HuH-7.5 (cell line): ENCODE measurements at places on chromosomes 12 and 14.
A peak's percentile ranks its signal among the peaks of the same experiment; 100 is the strongest.

DNA sequence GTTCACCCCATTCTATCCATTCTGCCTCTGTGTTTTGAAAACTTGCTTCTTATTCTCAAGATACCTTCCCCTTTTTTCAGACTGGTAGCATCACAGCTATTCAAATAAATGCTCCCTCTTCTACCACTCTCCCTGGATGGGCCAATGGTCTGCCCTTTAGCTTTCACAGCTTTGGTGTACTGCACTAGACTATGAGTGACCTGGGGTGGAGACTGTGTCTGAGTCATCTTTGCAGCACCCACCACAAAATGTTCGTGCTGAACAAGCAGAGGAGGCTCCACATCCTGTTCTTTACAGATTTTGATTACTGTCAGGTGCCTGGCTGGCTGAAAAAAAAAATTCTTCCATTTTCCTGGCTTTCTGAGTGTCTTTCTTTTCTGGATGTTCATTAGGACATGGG lies 1104.1 kb upstream of the TMEM132C start:
- DNase-seq, result no peak

DNA sequence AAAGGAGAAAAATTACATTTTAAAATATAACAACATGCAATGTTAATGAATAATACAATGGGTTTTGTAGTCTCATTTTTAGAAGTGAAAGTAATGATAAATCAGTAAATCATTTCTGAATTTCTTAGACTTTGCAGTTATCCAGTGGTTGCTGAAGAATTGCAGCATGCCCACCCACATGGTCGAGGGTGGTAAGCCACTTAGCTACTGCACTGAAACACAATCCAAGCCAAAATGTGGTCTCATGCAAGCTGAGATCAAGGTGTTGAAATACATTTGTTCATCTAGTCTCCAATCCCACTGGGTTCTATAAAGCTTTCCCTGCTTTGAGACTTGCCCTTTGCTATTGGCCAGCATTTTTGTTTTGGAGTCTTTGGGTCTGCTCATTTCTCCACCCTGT lies 247.9 kb downstream of the NELL2 start:
- no peak for DNase-seq

- DNase-seq, result no peak
These were observed 65.0 kb downstream of the PITPNM2 start for GRCh38 chr12:123085730-123086487.

GRCh38 chr14:61761557-61761956 lies 663 bp upstream of the SNAPC1 start:
- no peak for DNase-seq

DNA sequence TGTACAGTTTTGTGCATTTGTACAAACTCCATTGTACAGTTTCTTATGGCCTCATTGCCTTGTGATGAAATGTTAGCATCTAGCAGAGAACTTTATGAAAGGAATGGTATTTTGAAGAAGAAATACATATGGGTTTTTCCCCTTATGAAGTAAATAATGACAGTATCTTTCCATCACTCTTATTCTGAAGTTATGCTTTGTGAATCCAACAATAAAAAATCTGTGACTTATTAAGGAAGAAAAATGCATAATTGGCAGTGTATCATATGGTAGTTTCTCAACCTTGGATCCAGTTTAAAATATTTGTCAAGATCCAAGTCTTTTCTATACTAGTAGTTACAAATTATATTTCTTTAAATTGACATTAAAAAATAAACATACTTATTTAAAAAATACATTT lies 859.1 kb upstream of the FLRT2 start:
- DNase-seq, result no peak

DNA sequence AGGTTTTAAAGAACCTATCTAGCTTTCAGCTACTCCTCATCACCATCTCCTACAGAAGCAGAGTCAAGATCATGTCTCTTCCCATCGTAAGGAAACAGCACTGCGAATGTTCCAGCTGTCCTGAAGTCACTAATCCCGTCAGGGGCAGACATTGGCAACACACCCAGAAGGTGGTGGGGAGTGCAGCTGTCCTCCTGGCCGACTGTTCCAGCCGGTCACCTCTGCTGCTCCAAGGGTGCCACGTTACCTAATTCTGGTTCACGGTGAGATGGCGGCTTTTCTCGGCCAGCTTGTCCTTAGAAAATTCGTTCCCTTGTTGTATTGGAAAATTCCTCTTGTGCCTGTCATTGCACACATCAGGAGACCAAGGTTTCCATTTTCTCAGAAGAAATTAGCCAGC lies 196.2 kb downstream of the ZFP36L1 start:
- no peak for DNase-seq

DNA sequence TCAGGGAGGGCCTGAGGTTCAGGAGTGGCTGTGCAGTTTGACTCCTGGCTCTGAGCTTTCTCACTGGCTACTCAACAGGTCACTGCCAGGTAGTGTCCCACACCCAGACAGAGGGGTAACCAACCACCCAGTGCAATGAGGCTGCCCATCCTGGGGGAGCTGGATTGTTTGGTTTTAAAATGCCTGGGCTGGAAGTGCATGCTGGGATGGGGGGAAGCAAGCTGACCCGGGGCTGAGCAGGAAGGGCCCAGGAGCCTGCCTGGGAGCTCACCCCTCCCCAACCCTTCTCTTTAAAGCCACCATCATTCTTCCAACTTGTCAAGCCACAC lies 12.6 kb upstream of the ABHD12B start:
- peak; percentile 19 for DNase-seq

- DNase-seq, result no peak
These were observed 14.6 kb upstream of the KANSL2 start for GRCh38 chr12:48696626-48697025.

GRCh38 chr14:76118594-76118993 lies 33.1 kb upstream of the GPATCH2L start:
- peak; percentile 61 for DNase-seq

- DNase-seq, result no peak
These were observed 24.4 kb upstream of the PTPRQ start for GRCh38 chr12:80419644-80420043.

DNA sequence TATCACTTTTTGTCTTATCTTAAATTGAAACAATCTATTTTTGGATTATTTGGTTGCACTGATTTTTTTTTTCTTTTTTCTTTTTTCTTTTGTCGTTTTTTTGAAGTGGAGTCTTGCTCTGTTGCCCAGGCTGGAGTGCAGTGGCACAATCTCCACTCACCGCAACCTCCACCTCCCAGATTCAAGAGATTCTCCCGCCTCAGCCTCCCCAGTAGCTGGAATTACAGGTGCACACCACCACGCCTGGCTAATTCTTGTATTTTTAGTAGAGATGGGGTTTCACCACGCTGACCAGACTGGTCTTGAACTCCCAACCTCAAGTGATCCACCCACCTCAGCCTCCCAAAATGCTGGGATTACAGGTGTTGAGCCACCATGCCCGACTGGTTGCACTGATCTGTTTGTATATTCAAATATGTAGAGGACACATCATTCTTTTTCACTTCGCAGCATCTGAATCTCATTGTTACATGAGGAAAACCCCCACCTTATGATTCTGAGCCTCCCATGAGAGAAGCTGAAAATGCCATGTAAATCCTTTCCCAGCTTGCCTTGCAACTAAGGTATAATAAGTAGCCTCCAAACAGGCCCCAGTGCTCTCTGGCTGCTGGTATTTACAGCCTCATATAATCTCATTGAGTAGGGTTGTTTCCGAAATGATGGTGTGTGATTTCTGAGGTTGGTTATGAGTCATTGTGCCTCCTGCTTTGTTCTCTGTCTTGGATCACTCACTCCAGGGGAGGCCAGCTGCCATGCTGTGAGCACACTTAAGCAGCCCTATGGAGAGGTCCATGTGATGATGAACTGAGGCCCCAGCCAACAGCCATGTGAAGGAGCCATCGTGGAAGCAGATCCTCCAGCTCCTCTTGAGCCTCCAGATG lies 5.2 kb upstream of the HSP90B1 start:
- no peak for DNase-seq

DNA sequence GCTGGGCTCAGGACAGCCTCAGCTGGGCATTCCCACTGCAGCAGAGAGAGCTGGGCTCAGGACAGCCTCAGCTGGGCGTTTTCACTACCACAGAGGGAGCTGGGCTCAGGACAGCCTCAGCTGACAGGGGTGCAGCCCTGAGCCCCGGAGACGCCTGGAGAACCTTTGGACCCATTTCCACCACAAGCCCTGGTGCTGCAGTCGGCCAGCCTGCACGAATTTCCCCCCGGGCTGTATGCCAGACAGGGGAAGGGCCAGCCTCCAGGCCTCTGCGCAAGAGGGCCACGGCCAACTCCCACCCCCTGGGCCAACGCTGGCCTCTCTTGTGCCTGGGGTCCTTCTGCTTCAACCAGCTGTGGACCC lies 2.6 kb upstream of the C14orf180 start:
- DNase-seq, result no peak

DNA sequence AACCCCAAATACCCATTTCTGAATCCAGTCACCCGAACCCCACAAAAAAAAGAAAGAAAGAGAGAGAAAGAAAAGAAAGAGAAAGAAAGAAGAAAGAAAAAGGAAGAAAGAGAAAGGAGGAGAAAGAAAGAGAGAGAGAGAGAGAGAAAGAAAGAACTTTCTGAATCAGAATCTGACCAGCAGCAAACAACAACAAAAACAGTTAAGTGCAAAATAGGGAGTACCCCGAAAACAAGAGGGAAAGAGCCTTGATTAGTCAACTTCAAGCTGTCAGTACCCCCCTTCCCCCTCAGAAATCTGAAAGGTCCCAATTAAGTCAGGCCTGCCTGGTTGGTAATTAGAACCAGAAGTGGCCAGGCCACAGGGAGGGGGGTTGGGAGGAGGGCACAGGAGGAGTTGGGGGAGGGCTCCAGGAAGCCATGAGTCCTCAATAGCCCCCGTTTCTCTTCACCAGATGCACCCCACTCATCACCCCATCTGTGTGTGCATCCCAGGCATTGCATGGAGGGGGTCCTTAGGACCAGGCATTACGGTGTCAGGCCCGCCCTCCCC lies 9.8 kb downstream of the RARG start:
- no peak for DNase-seq

DNA sequence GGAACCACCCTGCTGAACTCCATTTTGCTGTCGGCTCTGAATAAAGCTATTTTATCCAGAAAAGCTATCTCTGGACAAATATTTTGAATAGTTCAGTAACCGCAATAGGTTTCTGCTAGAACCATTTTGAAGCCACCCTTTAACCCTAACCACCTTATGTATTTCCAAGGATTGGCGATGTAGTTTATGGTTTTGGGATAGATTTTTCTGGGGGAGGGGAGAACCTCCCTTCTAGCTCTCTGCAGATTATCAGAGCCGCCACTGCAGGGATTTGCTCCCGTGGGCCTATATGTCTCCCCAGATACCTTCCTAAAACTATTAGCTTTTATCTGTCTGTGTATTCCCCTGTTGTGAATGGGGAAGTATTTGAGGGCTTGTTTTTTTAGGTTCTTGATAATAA lies 1.8 kb upstream of the TUBA1B start:
- no peak for DNase-seq

- no peak for DNase-seq
These were observed 60.8 kb downstream of the ITPK1 start for GRCh38 chr14:93054876-93055275.

DNA sequence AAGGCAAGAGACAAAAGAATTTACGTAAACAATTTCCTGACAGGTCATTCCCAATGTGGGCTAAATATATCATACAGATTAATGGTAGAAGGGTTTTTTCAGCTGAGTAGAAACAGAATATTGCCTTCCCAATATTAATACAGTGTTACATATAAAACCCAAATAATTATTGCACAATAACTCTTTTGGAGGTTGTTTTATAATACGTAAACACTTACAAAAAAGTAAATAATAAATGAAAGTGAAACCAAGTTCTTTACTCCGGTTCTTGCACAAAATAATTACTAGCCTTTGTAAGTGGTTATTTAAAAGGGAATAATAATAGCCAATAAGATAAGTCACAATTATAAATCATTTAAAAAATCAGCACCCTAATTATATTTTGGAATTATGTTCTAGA lies 118.6 kb upstream of the SSTR1 start:
- DNase-seq, result no peak

- no peak for DNase-seq
These were observed 443.9 kb downstream of the TMEM132D start for GRCh38 chr12:129459886-129460285.

- DNase-seq, result no peak
These were observed 310.2 kb downstream of the APAF1 start for GRCh38 chr12:98955284-98955683.

DNA sequence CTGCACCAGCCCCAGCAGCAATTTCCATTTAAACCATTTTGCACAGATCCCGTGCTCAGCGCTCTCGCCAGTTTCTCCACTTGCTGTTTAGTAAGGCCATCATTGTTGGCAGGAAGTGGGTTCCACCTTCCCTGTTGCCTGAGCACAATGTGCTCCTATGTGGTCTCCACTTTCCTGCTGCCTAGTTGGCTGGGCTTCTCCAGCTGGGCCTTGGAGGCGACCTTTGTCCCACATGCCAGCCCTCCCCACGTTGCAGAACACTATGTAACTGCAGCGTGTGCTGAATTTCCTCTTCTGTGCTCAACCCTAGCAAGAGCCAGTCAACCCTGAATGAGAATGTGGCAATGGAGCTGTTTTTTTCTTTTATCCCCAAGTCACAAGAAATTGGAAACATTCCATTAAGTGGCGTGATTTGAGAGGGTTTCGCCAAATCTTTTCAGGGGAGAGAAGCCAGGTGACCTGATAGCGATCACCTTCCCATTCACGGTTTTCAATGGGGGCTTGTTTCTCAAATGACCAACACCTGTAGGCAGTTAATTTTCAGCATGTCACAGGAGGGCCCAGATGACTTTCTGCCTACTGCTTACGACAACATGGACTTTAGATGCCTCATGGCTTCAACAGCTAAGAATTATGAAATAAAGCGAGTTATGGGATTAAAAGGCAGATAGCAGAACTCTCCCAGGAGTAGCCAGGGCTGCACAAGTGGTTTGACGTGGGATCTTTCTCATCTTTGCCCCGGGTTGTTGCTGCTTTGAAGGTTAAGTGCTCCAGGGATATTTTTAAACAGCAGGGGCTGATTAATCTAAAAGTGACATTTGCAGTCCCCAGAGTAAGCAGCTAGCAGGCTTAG lies at the start of gene ACACB:
TSS of gene ACACB (plus strand) at position 830 of the 853 bp plus-strand sequence. CDS start 22,819 bp downstream, outside the sequence.
- peak; percentile 45 for DNase-seq

GRCh38 chr12:3447318-3447717 lies 43.7 kb upstream of the PRMT8 start:
- no peak for DNase-seq

GRCh38 chr14:36948157-36948859 lies 224.1 kb downstream of the SLC25A21 start:
- no peak for DNase-seq

GRCh38 chr12:102740141-102740955 lies 176.7 kb downstream of the PAH start:
- no peak for DNase-seq

GRCh38 chr14:56666716-56667115 lies 87.1 kb downstream of the TMEM260 start:
- DNase-seq, result no peak

- no peak for DNase-seq
These were observed 8.3 kb upstream of the LRRC10 start for GRCh38 chr12:69619050-69619449.

- no peak for DNase-seq
These were observed 56.1 kb downstream of the ESR2 start for GRCh38 chr14:64238049-64238448.

GRCh38 chr14:22660654-22661053 lies 16.5 kb upstream of the OR6J1 start:
- no peak for DNase-seq

GRCh38 chr14:42719391-42719790 lies 1112.7 kb downstream of the LRFN5 start:
- DNase-seq, result no peak

- DNase-seq, result no peak
These were observed 22.3 kb downstream of the PPP1R13B start for GRCh38 chr14:103825101-103825500.

GRCh38 chr12:23760495-23760894 lies 189.0 kb downstream of the SOX5 start:
- DNase-seq, result no peak
